ENCODE measurements at places on chromosomes 3 and 15. TPM values are rescaled to one million over a fixed set of nuclear protein-coding genes. Genes with fewer than 3 reads are reported as not detected.

DNA sequence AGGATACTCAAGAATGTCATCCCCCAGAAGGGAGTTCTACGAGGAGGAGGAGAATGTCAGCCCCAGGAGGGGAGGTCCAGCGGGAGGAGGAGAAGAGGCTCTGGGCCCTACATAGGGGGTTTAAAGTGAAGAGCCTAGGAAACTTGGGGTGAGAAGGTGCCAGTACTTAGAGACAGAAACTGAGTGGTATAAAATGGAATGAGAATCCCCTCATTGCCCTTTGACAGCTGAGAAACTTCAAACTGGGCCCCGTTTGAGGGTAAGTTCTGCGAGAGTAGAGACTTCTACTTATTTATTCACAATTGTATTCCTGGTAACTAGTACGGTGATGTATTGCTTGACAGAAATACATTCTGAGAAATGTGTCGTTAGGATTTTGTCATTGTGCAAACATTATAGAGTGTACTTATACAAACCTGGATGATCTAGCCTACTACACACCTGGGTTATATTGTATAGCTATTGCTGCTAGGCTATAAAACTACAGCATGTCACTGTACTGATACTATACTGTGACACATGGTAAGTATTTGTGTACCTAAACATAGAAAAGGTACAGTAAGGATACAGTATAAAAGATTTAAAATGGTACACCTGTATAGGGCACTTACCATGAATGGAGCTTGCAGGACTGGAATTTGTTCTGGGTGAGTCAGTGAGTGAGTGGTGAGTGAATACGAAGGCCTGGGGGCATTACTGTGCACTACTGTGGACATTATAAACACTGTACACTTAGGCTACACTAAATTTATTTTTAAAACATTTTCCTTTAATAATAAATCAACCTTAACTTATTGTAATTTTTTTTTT lies 62.0 kb downstream of the TSC22D2 start:
- DNase-seq = no peak

GRCh38 chr3:116607205-116607604 lies 102.4 kb upstream of the TUSC7 start:
- DNase-seq = no peak

DNA sequence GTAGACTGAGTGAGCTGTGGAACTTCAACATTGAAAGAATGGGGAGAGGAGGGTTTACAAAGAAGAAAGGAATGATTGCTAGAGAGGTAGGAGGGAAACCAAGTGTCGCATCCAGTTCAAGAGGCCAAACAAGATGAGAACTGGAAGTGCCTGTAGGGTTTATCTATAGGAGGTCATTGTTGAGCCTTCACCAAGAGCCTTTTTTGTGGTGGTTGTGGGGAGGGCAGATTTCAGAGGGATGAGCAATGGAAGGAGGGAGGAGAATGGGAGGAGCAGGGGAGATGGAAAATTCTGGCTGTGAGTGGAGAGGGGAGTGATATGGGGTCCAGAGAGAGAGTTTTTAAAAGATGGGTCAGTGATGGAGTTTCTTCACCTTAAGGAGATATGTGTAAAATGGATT lies 8.5 kb downstream of the PDIA5 start:
- no peak for DNase-seq

- no peak for DNase-seq
Measured at GRCh38 chr3:25863416-25863959, 73.6 kb downstream of the OXSM start.

DNA sequence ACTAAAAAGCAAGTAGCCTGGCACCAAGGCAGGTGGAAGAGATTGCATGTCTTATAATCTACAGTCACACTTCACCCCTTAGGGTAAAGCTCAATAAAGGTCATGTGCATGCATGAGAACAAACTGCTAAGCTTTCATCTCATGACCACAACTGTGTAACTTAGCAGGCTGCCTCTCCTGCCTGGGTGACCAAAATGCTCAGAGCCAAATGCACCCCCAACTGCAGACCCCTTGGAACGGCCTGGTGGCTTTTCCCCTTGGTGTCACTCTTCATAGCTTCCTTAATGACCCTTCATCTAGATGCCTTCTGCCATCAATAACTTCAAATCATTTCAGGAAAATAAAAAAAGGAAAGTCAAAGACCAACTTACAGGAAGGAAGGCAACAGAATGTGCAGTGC lies 88.1 kb downstream of the ADAMTS17 start:
- no peak for DNase-seq

GRCh38 chr3:107907996-107908395 lies 182.8 kb downstream of the CD47 start:
- no peak for DNase-seq

GRCh38 chr3:48240000-48240963 lies 622 bp upstream of the ZNF589 start:
- no peak for DNase-seq

The B3GNT5 gene
- polyA plus RNA-seq = 0.60 TPM

Measured in BJ (cell line).